ENCODE measurements at places on chromosomes 1 and 21.
A peak's percentile ranks its signal among the peaks of the same experiment; 100 is the strongest.

- peak; percentile 17 for DNase-seq
Measured at GRCh38 chr21:45852886-45853400, 128.6 kb upstream of the COL6A1 start.

GRCh38 chr1:118912574-118912973 lies 75.6 kb downstream of the TBX15 start:
- DNase-seq: no peak

DNA sequence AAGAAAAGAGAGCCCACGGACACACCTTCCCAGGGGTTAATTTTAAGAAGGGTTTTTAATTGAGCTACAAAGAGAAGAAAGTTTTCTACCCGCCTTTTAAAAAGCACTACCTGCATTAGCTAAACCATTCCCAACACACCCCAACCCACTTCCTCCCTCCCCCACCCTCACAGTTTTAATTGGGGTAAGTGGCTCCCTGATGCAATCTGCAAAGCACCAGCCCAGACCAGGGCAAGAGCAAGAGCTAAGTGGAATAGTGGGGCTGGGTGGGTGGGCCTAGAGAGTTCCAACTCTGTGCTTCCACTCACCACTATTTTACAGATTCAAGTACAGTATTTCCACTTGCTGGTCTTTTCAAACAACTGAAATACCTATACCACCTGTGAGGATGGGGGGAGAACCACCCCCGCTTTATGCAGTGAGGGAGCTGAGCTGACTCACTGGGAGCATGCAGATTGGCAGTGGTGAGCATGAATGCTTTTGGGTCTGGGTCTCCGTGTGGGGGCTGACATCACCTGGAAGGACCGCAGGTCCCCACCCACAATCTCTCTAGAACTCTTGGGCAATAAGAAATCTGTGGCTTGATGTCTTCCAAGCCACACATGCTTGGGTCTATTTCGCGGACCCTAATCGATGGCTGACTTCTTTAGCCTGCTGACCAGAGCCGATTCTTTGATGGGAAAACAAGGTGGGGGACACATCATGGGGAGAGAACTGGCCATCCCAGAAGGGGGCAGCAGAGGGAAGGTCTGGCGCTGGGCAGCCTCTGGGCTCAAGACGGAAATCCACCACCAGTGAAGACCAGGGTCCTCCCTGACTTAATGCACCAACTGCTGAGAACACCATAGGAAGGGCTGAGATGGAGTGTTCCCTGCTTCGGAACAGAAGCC lies 95.5 kb downstream of the SSBP3 start:
- DNase-seq: peak; percentile 86

- DNase-seq: no peak
Measured at GRCh38 chr1:204103431-204103741, 30.5 kb downstream of the SOX13 start.

GRCh38 chr1:193929374-193930033 lies 743.1 kb upstream of the B3GALT2 start:
- DNase-seq: no peak

DNA sequence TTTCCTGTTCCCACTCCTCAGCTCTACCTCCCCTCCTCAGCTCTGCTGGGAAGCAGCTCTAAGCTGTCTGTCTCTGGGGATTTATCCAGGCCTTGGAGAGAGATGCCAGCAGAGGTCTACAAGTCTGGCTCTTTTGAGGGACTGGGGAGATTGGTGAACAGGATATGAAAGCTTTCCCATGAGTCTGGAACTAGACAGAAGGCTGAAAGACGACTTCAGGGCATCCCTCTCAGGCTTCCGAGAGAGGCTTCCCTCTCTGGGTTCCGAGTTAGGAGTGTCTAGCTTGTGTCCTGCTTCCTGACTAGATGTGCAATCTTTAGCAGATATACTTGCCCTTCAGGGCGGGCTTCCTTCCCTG lies 733 bp downstream of the TMEM35B start:
- DNase-seq: no peak

DNA sequence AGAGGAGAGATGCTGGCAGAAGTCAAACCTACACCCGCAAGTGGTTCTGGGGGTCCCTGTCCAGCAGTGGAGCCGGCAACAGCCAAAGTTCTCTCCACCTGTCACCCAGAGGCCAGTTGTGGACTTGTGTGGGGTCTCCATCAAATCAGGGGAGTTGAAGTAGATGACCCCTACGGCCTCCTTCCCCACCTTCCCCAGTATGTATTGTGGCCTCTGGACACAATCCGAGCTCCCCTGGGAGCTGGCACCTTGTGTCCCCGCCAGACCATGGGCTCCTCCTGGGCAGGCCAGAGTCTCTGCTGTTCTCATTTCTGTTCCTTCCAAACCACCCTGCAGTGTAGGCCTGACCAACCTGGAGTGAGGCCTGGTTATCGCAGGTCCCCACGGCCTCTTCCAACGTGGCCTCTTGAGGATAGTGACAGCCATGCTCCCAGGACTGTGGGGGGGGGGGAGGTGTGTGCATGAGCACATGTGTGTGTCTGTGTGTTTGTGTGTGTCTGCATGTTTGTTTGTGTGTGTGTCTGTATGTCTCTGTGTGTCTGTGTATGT lies 246.4 kb downstream of the MATN1 start:
- no peak for DNase-seq

- no peak for DNase-seq
Measured at GRCh38 chr1:214438530-214438929, 112.9 kb downstream of the PTPN14 start.

DNA sequence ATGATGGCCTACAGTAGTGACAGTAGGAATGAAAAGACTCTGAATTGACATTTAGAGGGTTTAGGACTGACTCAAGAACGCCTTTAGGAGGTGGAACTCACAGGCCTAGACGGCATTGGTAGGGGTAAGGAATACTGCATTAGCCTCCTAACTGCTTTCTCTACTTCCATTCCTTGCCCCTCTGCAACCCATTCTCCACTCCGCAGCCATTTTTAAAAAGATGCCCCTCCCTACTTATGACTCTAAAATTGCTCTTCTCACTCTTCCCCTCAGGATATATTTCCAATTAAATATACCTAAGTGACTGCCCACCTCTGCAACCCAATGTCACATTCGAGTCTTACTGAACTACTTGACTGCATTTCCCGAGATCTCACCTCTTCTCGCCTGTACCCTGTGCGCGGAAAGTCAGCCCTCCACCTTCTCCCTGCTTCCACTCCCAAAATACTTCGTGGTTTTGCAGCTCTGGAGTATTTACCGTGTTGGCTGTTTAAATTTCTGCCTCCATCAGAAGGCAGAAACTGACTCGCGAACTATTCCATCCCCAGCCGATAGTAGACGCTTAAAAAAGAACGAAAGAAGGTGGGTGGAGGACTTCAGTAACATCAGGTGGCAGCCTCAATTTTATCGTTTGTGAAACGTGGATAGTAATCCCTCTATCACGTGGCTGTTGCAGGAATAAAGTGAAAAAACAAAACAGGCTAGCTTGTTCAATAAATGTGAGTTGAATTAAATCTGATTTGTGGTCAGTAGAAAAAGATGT lies 1.1 kb upstream of the YBX1 start:
- no peak for DNase-seq

DNA sequence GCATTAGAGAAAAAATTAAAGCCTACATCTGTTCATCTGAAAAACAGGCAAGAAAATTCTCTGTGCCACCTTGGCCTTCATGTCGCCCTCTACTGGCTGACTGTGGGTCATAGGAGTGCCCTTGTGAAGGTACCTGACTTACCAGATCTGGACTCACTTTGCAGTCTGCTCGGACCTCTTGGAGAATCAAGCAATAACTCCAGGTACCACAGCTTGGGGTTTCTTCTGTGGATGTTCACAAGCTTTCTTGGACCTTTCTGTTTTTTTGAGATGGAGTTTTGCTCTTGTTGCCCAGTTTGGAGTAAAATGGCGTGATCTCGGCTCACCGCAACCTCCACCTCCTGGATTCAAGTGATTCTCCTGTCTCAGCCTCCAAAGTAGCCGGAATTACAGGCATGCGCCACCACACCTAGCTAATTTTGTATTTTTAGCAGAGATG lies 2.4 kb upstream of the PRAMEF18 start:
- DNase-seq: no peak

- DNase-seq: peak; percentile 95
Measured at GRCh38 chr1:153532769-153533599, 2.8 kb downstream of the S100A6 start.

DNA sequence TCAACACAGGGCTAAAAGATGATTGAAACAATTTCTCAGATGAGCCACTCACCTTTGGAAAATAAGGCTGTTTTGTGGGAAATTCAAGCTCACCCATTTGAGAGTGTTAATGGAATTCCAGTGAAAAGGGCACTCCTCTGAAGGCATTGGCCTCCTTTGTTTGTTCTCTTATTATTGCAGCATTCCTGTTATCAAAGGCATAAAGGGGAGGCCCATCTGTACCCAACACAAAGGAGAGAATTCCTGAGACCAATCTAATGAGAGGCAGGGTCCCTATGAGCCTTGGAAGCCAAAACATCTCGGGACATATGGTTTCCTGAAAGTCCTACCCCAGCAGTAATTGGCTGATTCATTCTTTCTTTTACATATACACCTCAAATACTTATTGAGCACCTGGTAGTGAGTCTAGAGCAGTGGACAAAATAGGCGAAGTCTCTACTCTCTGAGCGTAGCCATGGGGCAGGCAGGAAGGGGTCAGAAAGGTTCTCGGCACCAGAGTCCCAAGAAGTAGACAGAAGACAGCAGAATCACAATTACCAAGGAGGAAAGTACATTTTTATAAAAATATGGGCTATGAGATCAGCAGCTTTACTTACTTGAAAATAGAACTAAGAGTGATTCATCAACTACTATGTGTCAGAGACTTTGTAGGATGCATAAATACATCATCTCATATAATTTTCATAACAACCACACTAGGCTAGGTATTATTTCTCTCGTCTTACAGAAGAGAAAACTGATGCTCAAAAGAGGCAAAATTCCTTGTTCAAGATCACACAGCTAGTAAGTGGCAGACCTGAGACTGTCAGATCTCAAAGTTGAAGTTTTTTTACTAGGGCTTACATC lies 218.7 kb downstream of the DAB1 start:
- no peak for DNase-seq

DNA sequence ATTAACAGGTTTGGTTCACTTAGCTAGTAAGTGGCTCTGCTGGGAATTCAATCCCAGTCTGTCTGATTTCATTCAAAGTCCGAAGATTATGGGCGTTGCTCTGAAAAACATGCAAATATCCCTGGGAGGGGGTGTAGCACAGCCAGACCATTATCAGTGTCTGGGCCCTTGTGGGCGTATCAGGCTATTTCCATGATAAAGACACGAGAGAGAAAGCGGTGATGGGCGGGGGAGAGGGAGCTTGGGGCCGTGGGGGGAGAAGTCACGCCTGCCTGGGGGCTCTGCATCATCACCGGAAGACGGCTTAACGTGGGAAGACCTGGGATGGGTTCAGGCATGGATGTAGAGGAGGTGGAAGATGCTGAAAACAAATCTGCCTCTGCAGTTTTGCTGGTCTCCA lies 25.8 kb downstream of the IL6R start:
- DNase-seq: peak; percentile 55

DNA sequence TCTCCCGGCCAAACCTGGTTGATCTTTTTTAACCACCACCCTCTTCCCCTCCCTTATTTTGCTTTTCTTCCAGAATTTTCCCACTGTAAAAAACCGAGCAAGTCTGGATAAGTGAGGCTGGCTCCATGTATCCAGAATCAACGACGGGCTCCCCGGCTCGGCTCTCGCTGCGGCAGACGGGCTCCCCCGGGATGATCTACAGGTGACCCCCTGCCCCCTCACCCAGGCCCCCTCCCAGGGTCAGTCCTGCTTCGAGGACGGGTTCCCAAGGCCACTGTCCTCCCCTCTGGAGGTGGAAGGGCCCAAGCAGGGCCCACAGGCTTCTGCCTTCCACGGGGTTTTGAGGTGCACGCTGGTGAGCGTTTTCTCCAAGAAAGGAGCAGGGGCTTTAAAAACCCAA lies 5.2 kb upstream of the KCNAB2 start:
- DNase-seq: no peak

Measured in H9 (cell line).